ENCODE measurements at places on chromosomes 3 and 15.

DNA sequence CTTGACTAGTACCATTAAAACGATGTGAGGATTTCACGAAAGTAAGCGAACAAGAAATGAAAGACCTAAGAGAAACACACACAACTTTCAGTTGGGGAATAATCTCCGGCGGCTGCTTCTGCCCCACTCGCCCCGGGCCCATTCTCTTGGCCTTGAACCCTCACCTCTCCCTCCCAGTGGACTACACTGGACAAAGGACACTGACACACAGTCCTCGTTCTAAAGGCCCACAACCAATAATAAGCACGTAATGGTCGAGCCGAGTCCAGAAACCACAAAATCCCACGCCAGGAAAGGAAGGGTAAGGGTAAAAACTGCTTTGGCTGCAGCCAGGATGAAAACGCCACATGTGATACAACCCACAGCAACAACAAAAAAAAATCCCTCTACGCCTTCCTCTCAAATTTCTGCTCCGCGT is 469 bp downstream of the ZNF770 start:
- no peak for DNase-seq

GRCh38 chr3:118497274-118497673 is 537.4 kb downstream of the IGSF11 start:
- DNase-seq, result no peak

DNA sequence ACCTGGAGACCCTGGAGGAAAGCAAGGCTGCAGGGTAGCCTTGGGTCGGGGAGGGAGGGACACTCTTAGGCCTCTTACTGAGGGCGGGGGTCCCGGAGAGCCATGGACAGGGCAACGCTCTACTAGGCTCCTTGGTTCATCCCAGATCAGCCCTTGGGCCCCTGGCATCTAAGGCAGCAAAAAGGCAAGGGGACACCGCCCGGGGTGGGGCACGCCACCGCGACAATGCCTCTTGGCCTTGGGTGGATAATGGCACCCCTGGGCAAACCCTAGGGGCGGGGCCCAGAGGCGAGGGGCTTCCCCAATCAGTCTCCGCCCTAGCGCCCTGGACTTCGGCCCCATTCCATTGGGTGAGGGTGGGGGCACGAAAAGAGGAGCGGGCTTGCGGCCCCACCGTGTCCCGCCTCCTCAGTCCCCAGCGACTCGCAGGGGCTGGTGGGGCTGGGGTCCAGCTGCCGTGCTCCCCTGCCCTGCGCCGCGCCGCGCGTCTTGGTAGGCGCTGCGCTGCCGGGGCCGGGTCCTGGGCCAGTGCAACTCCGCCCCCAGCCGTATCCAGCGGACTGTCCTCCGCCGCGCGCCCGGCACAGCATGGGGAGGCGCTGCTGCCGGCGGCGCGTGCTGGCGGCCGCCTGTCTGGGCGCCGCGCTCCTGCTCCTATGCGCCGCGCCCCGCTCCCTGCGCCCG is at the start of gene CHST13:
TSS of gene CHST13 (plus strand) at position 411 of the 684 bp plus-strand sequence. CDS start at position 589, 178 bp downstream.
- peak; percentile 17 for DNase-seq

GRCh38 chr3:64651741-64652241 is 36.0 kb downstream of the ADAMTS9 start:
- peak; percentile 55 for DNase-seq

- DNase-seq, result no peak
Observed at GRCh38 chr3:179848711-179849110, 188.0 kb downstream of the PEX5L start.

GRCh38 chr15:89068325-89068784 is 19.9 kb upstream of the ABHD2 start:
- DNase-seq, result peak; percentile 99

GRCh38 chr3:23422517-23422851 is 219.4 kb downstream of the UBE2E2 start:
- DNase-seq, result no peak

DNA sequence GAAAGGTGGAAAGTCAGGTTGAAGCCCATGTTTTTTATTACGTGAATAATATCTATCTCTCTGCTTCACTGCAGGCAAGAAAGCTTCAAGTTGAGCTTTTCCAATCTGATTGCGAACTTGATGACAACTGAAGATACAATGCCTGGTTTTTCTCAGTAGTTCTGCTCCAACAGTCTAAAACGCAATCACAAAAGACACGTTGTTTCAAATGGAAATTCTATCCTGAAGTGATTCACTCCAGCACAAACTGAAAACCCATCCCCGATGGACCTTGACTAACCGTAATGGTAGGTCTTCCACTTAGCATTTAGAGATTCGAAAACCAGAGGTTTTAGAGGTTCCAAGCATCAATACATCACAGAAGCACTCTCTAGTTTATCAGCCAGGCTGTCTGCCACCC is 10.6 kb downstream of the B4GALT4 start:
- DNase-seq, result no peak

DNA sequence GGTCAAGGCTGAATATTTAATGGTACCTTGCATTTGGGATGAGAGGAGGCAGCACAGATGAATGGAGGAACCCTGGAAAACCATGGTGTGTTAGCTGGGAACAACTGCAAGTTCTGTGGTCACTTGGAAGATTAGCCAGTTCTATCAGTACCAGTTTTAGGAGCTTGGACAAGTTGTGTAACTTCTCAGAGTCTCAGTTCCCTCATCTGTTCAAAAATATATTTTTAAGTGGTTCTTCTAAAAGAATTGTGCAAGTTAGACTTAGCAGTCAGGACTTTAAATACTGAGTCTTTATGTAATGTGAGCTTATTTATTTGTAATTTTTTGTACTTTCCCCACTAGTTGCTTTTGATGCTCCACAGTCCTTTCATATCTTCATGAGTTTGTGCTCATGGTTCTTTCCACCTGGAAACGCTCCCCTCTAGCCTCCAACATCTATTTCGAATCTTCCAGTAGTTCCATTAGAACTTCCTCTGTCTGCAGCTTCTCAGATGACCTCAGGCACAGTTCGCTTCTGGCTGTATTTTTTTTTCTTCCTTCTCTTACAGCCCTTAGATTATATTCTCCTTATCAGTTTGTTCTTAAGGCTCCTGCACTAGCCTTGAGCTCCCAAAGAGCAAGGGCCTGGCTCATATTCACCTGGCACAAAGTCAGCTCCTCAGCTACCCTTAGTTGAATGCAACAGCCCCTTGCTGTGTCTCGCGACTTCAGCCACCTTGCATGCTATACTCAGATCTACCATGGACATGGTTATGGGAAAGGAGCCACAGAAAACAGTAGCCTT is 27.1 kb downstream of the ITPR1 start:
- DNase-seq, result no peak

- no peak for DNase-seq
Observed at GRCh38 chr3:193407112-193407511, 28.6 kb upstream of the ATP13A5 start.
